ENCODE measurements at places on chromosomes 4 and X.

GRCh38 chrX:131305926-131306325, 16.8 kb upstream of the IGSF1 start:
- DNase-seq: no peak

GRCh38 chr4:1780435-1780834, 12.7 kb upstream of the FGFR3 start:
- DNase-seq: no peak

- DNase-seq: no peak
Observed at GRCh38 chrX:56783450-56783831, 54.4 kb downstream of the NBDY start.

GRCh38 chrX:64182208-64182607, 23.3 kb downstream of the AMER1 start:
- no peak for DNase-seq

Measured in hematopoietic multipotent progenitor cell treated with erythropoietin and hydrocortisone succinate and interleukin-3 and kit ligand, for 4 days (in vitro differentiated cells).